Activated CD4-positive, alpha-beta T cell treated with anti-CD3 and anti-CD28 coated beads, Interleukin-2, amount 50 U/mL, for 48 hours (primary cell): ENCODE measurements at places on chromosomes 1 and 21.

GRCh38 chr1:36322041-36322785 is 1.2 kb downstream of the EVA1B start:
- DNase-seq, result no peak

DNA sequence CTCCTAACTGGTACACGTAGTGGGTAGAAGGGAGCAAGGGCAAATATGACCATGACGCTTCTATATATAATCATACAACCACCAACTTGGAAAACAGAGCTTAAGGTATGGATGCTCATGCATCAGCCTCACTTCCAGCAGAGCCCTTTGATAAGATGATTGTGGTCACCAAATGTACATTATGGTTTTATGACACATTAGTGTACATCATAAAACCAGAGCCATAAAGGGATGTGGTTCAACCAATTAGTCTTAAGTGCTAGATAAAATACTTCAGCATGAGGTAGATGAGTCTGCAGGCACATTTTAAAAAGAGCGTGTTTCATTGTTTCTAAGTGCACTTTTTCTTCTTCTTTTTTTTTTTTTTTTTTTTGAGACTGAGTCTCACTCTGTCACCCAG is 43.7 kb downstream of the NIBAN1 start:
- no peak for DNase-seq

GRCh38 chr1:213933336-213933735 is 54.4 kb upstream of the PROX1 start:
- no peak for DNase-seq

DNA sequence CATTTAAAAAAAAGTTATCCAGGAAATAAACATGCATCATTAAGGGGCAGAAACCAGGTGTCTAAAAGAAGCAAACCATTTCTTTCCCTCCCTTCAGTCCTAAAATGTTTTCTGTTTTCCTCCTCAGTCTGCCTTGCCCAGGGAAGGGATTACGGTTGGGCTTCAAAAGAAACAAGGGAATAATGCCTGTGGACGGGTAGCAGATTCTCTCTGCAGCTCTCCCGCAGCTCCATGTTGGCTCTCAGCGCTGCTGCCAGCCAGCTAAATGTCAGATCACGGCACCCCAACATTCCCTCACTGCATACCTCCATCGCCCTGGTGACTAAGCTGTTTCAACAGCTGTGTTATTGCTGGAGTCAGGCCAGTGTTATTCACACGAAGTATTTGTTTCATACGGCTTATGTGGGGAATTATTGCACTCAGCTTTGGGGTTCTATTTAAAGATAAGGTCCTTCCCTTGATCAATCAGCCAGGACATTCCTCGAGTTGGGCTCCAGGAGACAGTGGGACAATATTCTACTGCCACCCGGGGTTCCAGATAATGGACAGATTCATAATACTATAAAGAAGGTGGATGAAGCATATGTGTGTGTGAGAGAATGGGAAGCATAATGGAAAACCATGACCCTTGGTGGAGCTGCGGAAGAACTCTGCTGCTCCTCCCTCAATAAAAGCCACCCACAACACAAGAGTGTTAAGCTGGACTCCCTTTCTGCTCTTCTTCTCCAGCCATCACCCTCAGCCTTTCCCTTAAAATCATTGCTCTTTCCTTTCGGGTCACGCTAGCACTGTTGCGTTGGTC is 58.2 kb downstream of the WLS start:
- no peak for DNase-seq

GRCh38 chr1:158177700-158178450 is 2.8 kb upstream of the CD1D start:
- DNase-seq, result peak; percentile 36

- DNase-seq, result no peak
Measured at GRCh38 chr1:85320371-85321131, 44.1 kb upstream of the BCL10 start.

- no peak for DNase-seq
Measured at GRCh38 chr21:9837946-9838737, 683.2 kb upstream of the TPTE start.

GRCh38 chr1:225776294-225776693 is 1.3 kb upstream of the SRP9 start:
- no peak for DNase-seq

- DNase-seq, result no peak
Measured at GRCh38 chr1:110436635-110437034, 14.3 kb upstream of the PROK1 start.

DNA sequence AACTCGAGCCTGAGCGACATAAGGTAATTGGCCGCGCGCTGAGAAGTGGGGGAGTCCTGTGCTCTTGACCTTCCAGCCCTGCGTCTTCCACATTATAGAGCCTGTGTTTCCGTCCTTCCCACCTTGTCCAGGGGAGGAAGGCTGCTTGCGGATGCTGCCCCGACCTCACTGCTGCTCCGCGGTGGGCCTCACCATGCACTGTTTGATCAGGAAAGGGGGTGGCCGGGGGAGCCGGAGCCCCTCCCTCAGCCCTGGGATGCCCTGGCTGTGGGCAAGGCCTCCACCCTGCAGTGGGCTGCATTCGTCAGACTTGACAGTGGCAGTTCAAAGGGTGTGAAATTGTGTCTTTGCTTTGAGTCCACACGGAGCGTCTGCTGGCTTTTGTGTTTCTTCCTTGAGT is 30.1 kb downstream of the PCNT start:
- DNase-seq, result no peak

- DNase-seq, result no peak
Measured at GRCh38 chr1:173122958-173123852, 72.5 kb upstream of the TNFSF18 start.

GRCh38 chr1:82625537-82625936 is 824.8 kb downstream of the ADGRL2 start:
- no peak for DNase-seq

DNA sequence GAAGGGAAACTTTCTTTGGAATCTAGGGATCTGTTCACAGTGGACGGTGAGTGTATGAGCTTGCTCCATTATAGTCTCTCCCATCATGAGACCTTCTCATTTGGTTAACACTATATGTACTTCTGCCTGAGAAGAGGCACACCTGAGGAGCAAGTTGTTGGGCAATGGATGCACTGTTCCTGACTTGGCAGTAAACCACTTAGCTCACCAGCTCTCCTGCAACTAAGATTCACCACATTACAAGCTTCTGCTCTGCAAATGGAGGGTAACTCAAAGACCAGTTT is 10.2 kb downstream of the MACF1 start:
- no peak for DNase-seq

- DNase-seq, result no peak
Measured at GRCh38 chr1:233695901-233696300, 82.0 kb downstream of the KCNK1 start.

DNA sequence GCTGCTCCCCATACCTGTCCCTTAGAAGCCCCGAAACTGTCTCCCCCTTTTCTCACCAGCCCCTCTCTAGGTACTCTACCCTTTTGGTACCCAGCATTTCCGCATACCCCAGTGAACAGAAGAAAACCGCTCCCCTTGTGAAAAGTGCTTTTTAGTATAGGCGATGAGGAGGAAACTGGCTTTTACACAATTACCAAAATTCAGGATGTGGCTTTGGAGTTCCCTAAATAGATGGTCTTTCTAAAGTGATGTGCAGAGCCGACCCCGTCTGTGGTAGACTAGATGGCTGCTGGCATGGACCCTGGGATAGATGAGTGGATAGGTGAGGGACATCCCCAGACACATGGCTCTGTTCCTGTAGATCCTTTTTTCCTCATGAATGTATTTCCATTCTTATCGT is 2.6 kb upstream of the PER3 start:
- no peak for DNase-seq

GRCh38 chr1:19405761-19406487 is 79.4 kb downstream of the CAPZB start:
- DNase-seq, result no peak

DNA sequence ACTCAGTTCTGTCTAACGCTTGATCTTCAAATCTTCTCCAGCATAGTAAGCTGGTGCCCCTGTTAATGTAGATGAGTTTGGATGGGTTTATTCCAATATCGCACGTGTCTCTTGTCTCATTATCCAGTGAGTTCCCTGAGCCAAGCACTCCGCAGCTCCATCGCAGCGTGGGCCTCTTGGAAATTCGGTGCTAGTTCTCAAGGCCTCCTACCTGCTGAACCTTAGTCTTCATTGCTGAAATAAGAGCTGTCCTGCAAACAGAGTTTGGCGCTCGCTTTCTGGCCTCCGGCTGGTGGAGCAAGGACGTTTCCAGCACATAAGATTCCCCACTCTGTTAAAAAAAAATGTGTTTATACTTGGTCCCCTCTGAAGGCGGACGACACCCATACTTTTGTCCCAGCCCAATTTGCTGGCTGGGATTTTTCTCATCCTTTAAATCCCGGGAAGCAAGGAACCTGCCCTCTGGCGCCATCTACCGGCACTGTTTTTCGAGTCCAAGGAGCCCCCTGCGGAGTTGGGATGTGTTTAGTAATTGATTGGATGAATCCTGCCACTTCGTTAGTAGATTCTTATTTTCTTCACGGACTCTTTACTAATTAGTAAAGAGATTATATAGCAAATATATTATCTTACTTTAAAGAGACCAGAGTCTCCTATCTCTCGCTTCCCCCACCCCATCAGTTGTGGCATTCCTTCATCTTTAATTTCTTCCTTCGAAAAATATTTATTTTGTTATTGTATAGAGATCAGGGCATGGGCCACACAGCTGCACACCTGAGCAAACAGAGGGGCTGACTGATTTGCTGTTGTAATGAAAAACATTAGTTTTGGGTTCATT is 14.7 kb downstream of the JUN start:
- DNase-seq, result peak; percentile 64

DNA sequence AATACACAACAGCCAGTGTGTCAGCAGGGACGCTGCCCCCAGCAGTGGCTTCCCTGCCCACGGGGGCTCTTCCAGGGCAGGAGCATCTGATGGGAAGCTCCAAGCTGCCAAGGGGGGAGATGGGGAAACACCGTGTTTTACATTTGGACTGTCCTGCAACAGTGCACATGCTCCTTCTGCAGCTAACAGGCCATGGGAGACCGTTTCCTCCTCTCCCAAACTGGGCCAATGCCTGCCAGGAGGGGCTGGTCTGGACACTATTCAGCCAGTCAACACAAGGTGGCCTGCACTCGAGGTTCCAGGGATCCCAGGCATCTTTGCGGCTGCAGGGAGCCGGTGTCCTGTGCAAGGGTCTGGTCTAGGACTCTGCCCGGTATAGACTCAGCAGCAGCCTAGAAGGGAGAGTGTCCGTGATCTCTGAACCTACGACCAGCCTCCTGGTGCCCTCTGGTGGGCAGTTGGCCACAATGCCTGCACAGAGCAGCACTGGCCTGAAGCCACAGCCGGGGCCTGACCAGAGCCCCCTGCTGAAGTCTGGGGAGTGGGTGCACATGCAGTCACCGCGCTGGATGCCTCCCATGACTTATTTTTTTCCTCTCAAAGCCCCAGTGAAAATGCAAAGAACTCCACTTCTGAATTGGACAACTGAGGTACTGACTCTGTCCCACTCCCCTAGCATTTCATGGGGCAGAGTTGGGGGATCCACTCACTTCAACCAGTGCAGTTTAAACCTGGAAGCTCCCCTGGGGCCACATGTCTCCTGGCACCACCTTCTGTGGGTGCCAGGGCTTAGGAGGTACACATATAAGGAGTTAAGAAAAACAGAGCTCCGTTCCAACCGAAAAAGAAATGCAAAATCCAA is 33.3 kb downstream of the RCC2 start:
- peak; percentile 54 for DNase-seq

DNA sequence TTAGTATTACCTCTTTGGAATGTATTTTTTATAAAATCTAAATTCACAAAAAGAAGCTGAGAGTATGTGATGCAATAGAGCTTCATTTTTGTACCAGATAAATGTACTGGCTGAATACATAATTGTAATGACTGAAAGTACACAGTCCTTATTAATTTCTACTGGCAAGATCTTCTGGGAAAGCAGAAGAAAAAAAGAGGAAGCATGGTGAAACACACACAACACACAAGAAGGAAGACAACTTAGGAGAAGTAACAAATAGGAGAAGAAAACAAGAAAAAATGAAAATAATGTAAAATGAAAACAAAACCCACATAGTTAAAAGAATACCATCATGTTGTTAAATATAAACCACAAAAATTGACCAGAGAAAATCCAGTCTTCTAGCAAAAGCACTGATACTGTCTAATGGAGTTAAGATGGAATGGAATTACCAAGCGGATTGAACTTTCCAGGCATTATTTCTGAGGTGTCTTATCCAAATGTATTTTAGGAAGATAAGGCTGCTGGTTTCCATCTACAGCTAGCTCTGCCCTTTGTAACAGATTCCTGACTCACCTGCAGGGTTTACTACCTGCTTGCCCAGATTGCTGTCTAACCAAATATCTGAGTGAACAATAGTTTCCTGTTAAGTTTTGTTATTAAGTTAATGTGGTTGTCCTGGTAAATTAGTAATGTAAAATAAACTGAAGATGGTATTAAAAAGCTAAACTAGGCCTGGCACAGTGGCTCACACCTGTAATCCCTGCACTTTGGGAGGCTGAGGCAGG is 4.5 kb upstream of the COP1 start:
- no peak for DNase-seq

GRCh38 chr21:42621819-42622177 is 31.6 kb upstream of the PDE9A start:
- DNase-seq, result no peak

DNA sequence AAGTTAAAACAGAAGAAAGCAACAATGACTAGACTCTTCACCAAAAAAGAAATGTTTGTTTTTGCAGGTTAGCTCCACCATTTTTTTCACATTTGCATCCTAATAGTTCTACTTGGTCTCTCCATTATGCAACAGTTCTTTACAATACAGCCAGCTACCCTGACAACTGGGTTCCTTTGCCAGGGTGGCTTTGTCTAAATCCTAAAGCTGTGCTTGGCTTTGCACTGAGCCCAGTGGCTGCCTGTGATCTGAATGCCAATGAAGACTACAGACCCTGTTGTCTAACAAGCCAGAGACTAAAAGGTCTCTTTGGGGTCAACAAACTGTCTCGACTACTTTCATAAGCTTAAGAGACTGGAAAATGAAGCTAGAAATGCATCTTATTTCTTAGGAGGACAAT is 112.0 kb downstream of the AKT3 start:
- DNase-seq, result no peak

DNA sequence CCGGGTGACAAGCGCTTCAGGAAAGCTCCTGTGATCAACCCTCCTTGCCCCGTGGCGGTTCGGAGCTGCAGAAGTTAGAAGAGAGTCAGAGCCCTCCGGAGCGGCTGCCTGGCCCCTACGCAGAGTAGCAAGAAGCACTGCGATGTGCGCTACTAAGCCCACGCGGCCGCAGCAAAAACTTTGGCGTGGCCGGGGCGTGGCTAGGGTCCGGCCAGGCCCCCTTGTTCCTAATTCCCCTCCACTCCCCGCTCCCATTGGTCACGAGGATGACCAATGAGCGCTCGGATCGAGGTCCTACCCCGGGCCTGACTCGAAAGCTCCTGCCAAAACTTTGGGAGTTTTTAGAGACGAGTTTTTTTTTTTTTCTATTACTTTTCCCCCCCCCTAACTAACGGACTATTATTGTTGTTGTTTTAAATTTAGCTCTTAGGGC is at the start of gene HLX:
TSS of gene HLX (plus strand) at position 368 of the 433 bp plus-strand sequence. CDS start 415 bp downstream, outside the sequence.
- peak; percentile 35 for DNase-seq
